Activated T-cell treated with anti-CD3 and anti-CD28 coated beads for 1 hour (primary cell): ENCODE measurements at places on chromosomes 1 and 21.

DNA sequence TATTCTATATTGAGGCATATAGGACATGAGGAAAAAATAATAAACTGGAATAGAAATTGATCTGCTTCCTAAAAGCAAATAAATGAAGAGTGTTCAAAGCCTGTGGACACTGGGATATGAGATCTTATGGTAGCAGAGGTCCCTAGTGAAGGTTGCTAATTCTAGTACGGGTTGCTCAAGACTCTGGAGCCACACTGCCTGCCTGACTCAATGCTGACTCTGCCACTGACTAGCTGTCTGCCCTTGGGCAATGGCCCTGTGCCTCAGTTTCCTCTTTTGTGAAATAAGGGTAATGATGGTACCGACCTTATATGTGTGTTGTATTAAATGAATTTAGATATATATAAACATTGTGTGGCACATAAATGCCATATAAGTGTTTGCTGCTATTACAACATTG, 59.0 kb upstream of the C1orf53 start:
- DNase-seq = no peak

DNA sequence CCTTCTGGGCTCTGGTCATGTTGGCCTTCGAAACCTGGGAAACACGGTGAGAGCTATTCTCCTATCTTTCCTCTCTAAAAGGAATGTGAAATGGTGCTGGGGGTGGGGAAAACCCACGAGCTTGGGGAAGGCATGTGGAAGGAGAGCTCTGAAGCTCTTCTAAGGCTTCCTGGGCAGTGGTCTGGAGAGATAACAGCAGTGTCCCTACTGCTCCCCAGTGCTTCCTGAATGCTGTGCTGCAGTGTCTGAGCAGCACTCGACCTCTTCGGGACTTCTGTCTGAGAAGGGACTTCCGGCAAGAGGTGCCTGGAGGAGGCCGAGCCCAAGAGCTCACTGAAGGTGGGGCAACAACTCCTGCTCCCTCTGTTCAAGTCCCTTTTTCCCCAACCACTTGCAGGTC, 2.8 kb downstream of the USP21 start:
- DNase-seq = no peak

DNA sequence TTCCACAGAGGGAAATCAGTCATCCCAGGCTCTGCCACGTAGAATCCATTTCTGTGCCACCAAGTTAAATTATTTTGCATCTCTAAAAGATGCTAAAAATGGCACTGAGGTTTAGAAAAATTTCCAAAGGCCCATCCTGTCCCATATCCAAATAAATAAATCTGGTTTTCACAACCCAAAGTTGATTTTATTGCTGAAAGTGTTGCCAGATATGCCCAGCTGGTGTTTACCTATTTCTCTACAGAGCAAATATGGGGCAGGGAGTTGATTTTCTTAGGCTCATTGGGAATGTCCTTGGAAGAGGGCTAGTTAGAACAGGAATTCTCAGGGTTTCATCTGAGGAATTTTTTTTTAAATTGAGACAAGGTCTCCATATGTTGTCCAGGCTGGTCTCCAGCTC, 19.0 kb downstream of the MAP1LC3C start:
- DNase-seq = no peak

GRCh38 chr1:1907098-1907736, 7.8 kb upstream of the CALML6 start:
- DNase-seq = no peak

GRCh38 chr1:182984138-182984537, 31.2 kb upstream of the SHCBP1L start:
- no peak for DNase-seq

DNA sequence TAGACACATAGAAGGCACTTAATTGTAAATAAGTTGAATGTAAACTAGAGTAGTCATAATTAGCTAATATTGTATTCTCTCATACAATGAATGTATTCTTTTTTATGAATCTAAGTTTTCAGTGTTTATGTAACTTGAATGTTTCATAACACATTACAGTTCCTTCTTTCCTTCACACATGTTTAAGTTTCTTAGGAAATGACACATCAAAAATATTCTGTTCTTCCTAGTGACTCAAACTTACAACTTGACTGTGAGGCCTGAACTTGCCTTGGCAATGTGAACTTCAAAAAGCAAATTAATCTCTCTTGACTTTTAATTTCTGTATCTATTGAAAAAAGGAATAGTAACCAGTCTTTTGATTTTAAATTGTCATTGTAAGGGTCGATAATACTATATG, 700.1 kb downstream of the KCNT2 start:
- no peak for DNase-seq

- peak; percentile 65 for DNase-seq
Observed at GRCh38 chr1:32249831-32250525, 1.1 kb upstream of the LCK start.

- DNase-seq = no peak
Observed at GRCh38 chr21:36784947-36785346, 86.0 kb downstream of the SIM2 start.

- DNase-seq = no peak
Observed at GRCh38 chr1:212147581-212148033, 112.1 kb downstream of the DTL start.

GRCh38 chr1:32977546-32978087, 13.0 kb upstream of the RNF19B start:
- no peak for DNase-seq

GRCh38 chr21:25506887-25507286, 100.4 kb downstream of the MRPL39 start:
- no peak for DNase-seq

DNA sequence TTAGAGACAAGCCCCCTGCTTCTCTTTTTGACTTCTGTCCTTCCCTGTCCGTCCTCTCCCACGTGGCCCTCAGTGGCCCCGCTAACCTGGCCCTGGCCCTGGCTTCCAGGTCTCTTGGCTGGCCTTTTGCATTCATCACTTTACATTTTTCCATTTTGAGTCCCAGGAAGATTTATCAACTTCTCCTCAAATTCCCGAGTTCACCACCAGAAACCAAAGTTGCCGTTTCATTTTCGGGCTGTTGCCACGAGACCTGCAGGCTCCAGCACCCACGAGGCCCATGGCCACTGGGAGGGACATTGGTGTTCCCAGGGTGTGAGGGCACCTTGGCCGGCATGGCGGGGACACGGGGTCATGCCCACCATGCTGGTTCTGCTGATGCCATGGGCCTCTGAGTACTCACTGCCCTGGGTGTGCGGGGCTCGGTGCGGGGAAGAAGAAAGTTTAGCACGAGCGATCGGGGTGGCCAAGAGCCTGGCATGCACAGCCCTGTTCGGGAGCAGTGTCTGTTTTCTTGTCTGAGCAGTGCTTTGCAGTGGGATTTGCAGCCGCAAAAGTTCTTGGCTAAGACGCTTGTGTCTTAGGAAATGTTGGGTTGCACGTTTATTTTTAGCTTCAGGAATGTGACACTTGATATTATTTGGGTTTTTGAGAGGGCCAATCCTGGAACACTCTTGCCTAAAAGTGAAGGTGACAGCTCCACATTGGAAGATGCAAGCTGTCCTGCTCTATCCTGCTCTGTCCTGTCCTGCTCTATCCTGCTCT, 40.4 kb upstream of the ADARB1 start:
- DNase-seq = no peak

- no peak for DNase-seq
Observed at GRCh38 chr1:89959719-89960118, 35.2 kb upstream of the ZNF326 start.

DNA sequence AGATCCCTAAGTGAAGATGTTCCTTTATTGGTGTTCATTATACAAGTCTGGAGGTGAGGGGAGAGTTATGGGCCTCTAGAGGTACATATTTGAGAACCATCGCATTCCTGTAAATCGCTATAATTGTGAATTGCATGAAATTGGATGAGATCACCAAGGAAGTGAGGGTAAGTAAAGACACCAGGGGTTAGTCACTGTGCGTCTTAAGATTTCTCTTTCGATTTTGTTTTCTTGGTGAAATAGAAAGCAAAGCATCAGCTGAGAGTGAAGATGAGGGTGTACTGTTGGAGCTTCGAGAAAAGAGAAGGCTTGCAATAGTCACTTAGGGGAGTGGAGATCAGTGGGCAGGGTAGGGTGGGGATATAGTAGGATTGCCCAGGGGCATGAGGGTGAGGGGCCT, 82.1 kb downstream of the RAVER2 start:
- no peak for DNase-seq

- DNase-seq = no peak
Observed at GRCh38 chr1:51061231-51061918, 40.7 kb upstream of the C1orf185 start.

GRCh38 chr1:191034132-191034531, 556.5 kb upstream of the BRINP3 start:
- no peak for DNase-seq

GRCh38 chr1:62905872-62906271, 121.9 kb downstream of the ATG4C start:
- no peak for DNase-seq

DNA sequence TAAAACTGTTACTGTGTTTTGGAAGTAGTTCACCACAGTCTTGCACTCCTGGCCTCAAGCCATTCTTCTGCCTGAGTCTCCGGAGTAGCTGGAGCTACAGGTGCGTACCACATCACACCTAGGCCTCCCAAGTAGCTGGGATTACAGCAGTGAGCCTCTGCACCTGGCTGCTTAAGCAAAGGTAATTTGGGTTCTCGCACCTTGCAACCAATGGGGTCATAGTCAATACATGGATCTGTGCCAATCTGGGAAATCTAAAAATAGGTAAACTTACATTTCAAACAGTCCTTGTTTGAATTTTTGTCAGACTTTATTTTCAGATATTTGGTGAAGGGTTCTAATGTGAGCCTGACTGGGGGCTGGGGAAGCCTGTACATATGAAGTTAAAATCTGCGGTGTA, 466.5 kb downstream of the PCP4 start:
- no peak for DNase-seq

DNA sequence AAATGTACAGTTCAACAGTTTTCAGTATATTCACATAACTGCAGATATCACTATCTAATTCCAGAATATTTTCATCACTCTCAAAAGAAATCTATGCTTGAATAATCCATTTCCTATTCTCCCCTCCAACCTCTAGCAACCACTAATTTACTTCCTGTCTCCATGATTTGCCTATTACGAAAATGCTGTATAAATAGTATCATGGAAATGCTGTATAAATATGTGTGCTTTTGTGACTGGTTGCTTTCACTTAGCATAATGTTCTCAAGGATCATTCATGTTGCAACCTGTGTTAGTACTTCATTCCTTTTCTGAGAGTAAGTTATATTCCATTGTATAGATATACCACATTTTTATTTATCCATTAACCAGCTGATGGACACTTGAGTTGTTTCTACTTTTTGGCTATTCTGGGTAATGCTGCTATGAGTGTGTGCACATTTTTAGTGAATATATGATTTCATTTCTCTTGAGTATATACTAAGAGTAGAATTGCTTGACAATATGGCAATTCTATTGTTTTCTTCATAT, 115.6 kb downstream of the TNFSF18 start:
- no peak for DNase-seq

DNA sequence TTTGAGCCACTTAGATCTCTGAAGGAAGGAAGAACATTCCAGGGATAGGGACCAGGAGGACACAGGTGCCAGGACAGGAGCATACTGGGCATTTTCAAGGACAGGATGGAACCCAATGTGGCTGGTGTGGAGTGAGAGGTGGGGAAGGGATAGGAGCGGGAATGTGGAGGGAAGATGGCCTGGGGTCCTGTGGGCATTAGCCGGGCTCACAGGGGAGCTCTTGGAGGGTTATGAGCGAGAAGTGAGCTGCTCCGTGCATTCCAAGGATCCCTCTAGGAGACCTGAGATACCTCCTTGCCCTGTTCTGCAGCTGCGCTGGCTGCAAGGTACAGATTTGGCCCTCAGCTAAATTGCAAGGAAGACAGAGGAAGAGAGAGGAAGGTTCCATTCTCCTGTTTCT, 87.5 kb downstream of the IER5 start:
- no peak for DNase-seq

DNA sequence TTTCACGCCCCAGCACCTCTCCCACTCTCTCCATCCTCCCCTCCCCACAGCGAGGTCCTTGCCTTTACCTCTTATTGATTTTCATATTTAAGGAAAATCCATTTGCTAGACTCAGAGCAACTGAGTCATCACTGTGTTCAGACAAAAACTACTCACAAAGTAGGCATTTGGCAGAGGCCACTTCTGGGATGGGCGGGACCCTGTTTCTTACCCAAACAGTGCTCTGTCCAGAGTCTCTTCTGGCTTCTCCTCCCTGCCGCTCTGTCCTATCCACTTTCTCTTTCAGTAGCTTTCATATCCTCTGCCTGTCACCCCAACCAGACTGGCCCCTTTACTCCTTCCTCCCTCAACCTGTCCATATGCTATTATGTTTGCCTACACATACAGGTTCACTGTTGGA, 2.4 kb upstream of the NAV1 start:
- no peak for DNase-seq

DNA sequence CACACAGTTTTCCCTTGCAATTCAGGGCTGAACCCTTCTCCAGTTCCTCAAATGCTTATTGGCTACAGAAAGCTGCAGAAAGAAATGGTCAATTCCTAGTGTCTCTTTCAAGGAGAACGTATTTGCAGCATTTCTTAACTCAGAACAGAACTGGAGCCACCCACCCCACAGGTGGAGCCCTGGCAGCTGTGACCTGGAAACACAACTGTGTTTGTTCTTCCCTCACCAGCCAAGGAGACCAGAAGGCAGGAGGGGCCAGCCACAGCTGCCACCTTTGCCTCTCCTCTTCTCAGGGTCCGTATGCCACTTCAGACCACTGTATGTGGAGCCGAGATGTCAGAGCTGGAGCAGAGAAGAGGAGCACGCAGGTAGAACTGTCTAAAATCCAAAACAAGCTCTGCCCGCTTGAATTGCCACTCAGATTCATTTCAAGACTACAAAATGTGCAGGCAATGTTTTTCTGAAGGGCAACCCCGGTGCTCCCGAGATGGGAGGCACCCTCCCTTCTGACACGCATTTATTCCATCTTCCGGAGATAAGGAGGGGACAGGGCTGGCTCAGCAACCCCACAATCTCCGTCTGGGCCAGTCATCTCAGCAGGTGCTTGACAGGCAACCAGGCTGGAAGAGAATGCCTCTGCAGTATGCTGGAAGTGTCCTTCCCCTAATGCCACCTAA, 16.7 kb downstream of the CD247 start:
- no peak for DNase-seq

DNA sequence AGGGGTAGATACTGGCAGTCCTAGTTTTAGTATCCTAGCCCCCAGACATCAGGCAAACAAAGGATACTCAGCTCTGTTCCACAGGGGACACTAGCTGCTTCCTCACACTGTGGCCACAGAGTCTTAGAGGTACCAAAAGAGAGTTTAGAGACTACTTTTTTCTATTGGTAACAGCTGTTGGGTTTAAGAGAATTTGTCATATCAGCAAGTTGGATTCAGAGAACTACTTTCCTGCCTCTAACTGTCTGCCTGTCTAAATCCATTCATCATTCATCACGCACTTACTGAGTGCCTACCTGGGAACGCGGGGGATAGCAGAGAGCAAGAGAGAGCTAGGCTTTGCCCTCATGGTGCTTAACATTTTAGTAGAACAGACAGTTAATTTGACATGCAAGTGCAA, 27.1 kb upstream of the KCNQ4 start:
- DNase-seq = no peak

GRCh38 chr1:167797015-167797414, 75.2 kb downstream of the MPZL1 start:
- DNase-seq = no peak

GRCh38 chr1:204070895-204071294, 2.0 kb upstream of the SOX13 start:
- DNase-seq = no peak

- no peak for DNase-seq
Observed at GRCh38 chr1:172629170-172629569, 29.7 kb upstream of the FASLG start.
